GM12878 (cell line): ENCODE measurements at places on chromosomes 2 and 18. TPM values are rescaled to one million over a fixed set of nuclear protein-coding genes. Genes with fewer than 3 reads are reported as not detected.

Gene OTX1
- 0.35 and 0.67 TPM in 2 replicates for total RNA-seq

Gene SPP2
- total RNA-seq, result 0.37 TPM in 1 of 2 replicates, not detected in the other

Gene GAREM1
- total RNA-seq, result 0.05 and 0.08 TPM in 2 replicates

Gene CAPN14
- total RNA-seq, result 1.3 and 1.5 TPM in 2 replicates

Gene CRYGD
- total RNA-seq, result not detected in 2 replicates

Gene RTP5
- not detected in 2 replicates for total RNA-seq

Gene ZNG1B
- total RNA-seq, result 46.4 and 49.3 TPM in 2 replicates

GRCh38 chr18:11665587-11665986 lies 23.5 kb upstream of the GNAL start:
- no peak overlapping the region for H3K4me3 ChIP-seq
- H3K4me1 ChIP-seq, result no peaks in the 10 kb centered on the region
- DNase-seq, result no peak
- H3K27ac ChIP-seq, result no peak overlapping the region

- H3K27me3 ChIP-seq, result no peaks in the 10 kb centered on the region
- H3K36me3 ChIP-seq, result no peaks in the 10 kb centered on the region
- DNase-seq, result no peak
Measured at GRCh38 chr2:239719791-239720360, 305.3 kb downstream of the NDUFA10 start.

GRCh38 chr2:22483036-22483435 lies 901.9 kb upstream of the KLHL29 start:
- no peak for DNase-seq
- H3K4me1 ChIP-seq, result no peaks in the 10 kb centered on the region
- H3K4me3 ChIP-seq, result no peak overlapping the region
- no peaks in the 10 kb centered on the region for H3K36me3 ChIP-seq
- no peak overlapping the region for H3K27ac ChIP-seq

- H3K36me3 ChIP-seq, result no peaks in the 10 kb centered on the region
- 0 out of 2 replicates have a peak overlapping the region, but pooled peaks have one; percentile 32 for H3K4me3 ChIP-seq
- no peaks in the 10 kb centered on the region; the same call in 1 of the 2 replicates for H3K4me1 ChIP-seq
- no peak for DNase-seq
- no peak overlapping the region for H3K27ac ChIP-seq
Measured at GRCh38 chr2:31137211-31138036, 816 bp downstream of the GALNT14 start.

- no peak overlapping the region for H3K4me3 ChIP-seq
- H3K4me1 ChIP-seq, result peaks cover 7% of the 10 kb centered on the region
- H3K27ac ChIP-seq, result no peak overlapping the region
- H3K36me3 ChIP-seq, result no peaks in the 10 kb centered on the region
- no peak for DNase-seq
Measured at GRCh38 chr2:191155608-191156071, 4.8 kb upstream of the STAT4 start.

- H3K27ac ChIP-seq, result no peak overlapping the region
- no peaks in the 10 kb centered on the region for H3K36me3 ChIP-seq
- no peak overlapping the region for H3K4me3 ChIP-seq
- no peaks in the 10 kb centered on the region for H3K27me3 ChIP-seq
- DNase-seq, result no peak
- peaks cover 41% of the 10 kb centered on the region for H3K4me1 ChIP-seq
Measured at GRCh38 chr2:108630567-108631405, 88.5 kb upstream of the RANBP2 start.

DNA sequence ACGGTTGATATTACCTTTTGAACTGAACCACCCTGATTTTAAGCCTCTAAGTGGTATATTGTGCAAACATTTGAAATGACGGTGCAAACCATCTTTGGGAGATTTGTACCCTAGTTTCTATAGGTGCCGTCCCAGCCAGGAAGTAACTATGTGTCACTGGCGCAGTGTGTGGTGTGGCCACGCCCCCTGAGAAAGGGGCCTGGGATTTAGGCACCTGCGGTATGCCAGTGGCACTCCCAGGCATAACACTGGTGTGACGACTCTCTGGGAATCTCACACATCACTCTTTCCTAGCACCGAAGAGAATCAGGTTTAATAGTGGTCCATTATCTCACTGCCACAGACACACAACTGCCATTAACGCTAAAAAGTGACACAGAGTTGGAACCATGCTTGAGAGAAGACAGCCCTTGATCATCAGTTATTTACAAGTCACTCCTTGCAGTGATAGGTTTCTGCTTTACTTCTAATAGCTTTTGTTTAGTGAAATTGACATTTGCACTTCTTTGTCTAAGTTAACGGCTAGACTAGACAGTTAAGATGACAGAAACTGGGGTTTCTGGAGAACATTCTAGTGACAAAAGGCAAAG lies 11.1 kb downstream of the AQP4 start:
- no peak overlapping the region for H3K4me3 ChIP-seq
- no peaks in the 10 kb centered on the region for H3K36me3 ChIP-seq
- no peaks in the 10 kb centered on the region for H3K4me1 ChIP-seq
- no peak for DNase-seq
- no peaks in the 10 kb centered on the region for H3K27me3 ChIP-seq
- no peak overlapping the region for H3K27ac ChIP-seq

DNA sequence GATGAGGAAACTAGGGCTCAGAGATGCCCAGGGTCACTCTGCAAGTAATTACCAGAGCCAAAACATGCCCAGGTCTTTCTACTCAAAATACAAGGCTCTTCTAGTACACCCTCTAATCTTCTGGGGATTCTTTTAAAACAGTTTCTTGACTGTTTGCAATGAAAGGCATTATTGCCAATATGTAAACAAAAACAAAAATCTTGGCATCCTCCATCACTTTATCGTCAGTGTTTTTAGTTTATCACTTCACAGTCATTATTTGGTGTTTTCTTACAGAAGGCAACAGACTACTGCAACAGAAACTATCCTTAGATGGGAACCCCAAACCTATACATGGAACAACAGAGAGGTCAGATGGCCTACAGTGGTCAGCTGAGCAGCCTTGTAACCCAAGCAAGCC lies 71.0 kb downstream of the KCTD18 start:
- no peak overlapping the region for H3K4me3 ChIP-seq
- DNase-seq, result no peak
- H3K27ac ChIP-seq, result no peak overlapping the region
- H3K36me3 ChIP-seq, result no peaks in the 10 kb centered on the region
- no peaks in the 10 kb centered on the region for H3K27me3 ChIP-seq

- H3K36me3 ChIP-seq, result no peaks in the 10 kb centered on the region
- no peak for DNase-seq
- peaks cover 3% of the 10 kb centered on the region; the same call in 1 of the 2 replicates for H3K27me3 ChIP-seq
- peak overlapping the region; percentile 68 for H3K4me3 ChIP-seq
Measured at GRCh38 chr18:24138409-24138788, 463 bp upstream of the CABYR start.

GRCh38 chr2:233081731-233082221 lies 21.6 kb downstream of the INPP5D start:
- DNase-seq, result no peak
- H3K4me1 ChIP-seq, result peaks cover 90% of the 10 kb centered on the region
- peak overlapping the region; percentile 50 for H3K4me3 ChIP-seq
- peak overlapping the region; percentile 100 for H3K27ac ChIP-seq
- no peaks in the 10 kb centered on the region for H3K27me3 ChIP-seq
- H3K36me3 ChIP-seq, result peaks cover 15% of the 10 kb centered on the region

GRCh38 chr2:69561101-69561500 lies 82.4 kb downstream of the AAK1 start:
- no peak overlapping the region for H3K27ac ChIP-seq
- no peaks in the 10 kb centered on the region for H3K27me3 ChIP-seq
- no peaks in the 10 kb centered on the region for H3K36me3 ChIP-seq
- DNase-seq, result no peak

- no peaks in the 10 kb centered on the region for H3K36me3 ChIP-seq
- DNase-seq, result no peak
- no peaks in the 10 kb centered on the region for H3K27me3 ChIP-seq
Measured at GRCh38 chr2:25548601-25549000, 124.8 kb downstream of the DTNB start.

DNA sequence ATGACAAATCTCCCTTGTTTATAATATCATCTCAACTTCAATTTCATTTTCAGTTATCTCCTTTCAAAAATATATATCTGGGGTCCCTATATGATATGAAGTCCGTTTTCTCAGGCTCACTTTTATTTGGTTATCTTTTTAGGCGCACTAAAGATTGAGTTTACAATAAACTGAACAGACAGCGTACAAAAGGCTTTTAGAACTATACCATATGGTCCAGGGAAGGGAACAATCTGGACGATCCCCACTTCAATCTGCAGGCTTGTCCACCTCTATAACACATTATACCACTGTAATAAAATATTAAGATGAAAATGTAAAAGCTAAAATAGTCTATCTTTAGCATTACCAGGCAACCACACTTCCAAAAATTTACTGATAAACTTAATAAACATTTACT lies 289.9 kb downstream of the ZEB2 start:
- no peak for DNase-seq
- no peaks in the 10 kb centered on the region for H3K36me3 ChIP-seq
- H3K4me1 ChIP-seq, result peaks cover 17% of the 10 kb centered on the region
- no peaks in the 10 kb centered on the region for H3K27me3 ChIP-seq

GRCh38 chr2:119407430-119408220 lies 24.0 kb upstream of the TMEM37 start:
- DNase-seq, result peak; percentile 32
- no peaks in the 10 kb centered on the region for H3K27me3 ChIP-seq
- no peak overlapping the region for H3K4me3 ChIP-seq
- no peaks in the 10 kb centered on the region for H3K36me3 ChIP-seq

GRCh38 chr2:24617424-24617823 lies 126.4 kb downstream of the NCOA1 start:
- H3K27me3 ChIP-seq, result no peaks in the 10 kb centered on the region
- no peaks in the 10 kb centered on the region; the same call in 1 of the 2 replicates for H3K36me3 ChIP-seq
- DNase-seq, result no peak
- peaks cover 15% of the 10 kb centered on the region for H3K4me1 ChIP-seq
- no peak overlapping the region for H3K4me3 ChIP-seq
- H3K27ac ChIP-seq, result no peak overlapping the region

- no peak overlapping the region for H3K4me3 ChIP-seq
- peaks cover 29% of the 10 kb centered on the region for H3K4me1 ChIP-seq
- H3K36me3 ChIP-seq, result peaks cover 3% of the 10 kb centered on the region
- no peaks in the 10 kb centered on the region for H3K27me3 ChIP-seq
- no peak for DNase-seq
Measured at GRCh38 chr2:25229279-25230197, 61.2 kb upstream of the POMC start.

DNA sequence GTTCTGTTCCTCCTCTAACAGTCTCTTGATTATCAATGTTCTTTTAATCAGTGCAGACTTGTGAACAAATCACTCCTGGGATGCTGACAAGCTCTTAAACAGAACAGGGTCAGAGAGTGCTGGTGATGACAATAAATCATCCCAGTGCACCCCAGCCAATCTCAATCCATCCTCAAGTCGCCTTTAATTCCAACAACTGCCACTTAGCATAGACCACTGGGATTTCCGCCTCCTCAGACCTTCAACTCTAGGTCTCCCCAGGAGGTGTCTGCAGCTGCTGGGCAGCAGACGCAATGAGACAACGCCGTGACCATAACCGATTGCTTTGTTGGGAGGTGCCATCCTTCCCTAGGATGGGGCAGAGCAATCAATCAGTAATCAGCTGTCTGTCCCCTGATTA lies 184.2 kb upstream of the ACAA2 start:
- H3K27me3 ChIP-seq, result peaks cover under 1% of the 10 kb centered on the region; the same call in 1 of the 2 replicates
- no peaks in the 10 kb centered on the region for H3K4me1 ChIP-seq
- H3K36me3 ChIP-seq, result no peaks in the 10 kb centered on the region

- H3K36me3 ChIP-seq, result no peaks in the 10 kb centered on the region
- no peak for DNase-seq
- no peak overlapping the region for H3K4me3 ChIP-seq
- no peak overlapping the region for H3K27ac ChIP-seq
Measured at GRCh38 chr2:2768476-2768875, 437.4 kb upstream of the MYT1L start.

GRCh38 chr2:235746257-235746934 lies 252.6 kb downstream of the AGAP1 start:
- no peaks in the 10 kb centered on the region for H3K4me1 ChIP-seq
- no peaks in the 10 kb centered on the region for H3K27me3 ChIP-seq
- no peak overlapping the region for H3K4me3 ChIP-seq
- no peak overlapping the region for H3K27ac ChIP-seq
- DNase-seq, result no peak

GRCh38 chr2:127768775-127769479 lies 42.0 kb downstream of the WDR33 start:
- no peaks in the 10 kb centered on the region; the same call in 1 of the 2 replicates for H3K4me1 ChIP-seq
- no peaks in the 10 kb centered on the region for H3K27me3 ChIP-seq
- DNase-seq, result no peak
- H3K27ac ChIP-seq, result no peak overlapping the region

DNA sequence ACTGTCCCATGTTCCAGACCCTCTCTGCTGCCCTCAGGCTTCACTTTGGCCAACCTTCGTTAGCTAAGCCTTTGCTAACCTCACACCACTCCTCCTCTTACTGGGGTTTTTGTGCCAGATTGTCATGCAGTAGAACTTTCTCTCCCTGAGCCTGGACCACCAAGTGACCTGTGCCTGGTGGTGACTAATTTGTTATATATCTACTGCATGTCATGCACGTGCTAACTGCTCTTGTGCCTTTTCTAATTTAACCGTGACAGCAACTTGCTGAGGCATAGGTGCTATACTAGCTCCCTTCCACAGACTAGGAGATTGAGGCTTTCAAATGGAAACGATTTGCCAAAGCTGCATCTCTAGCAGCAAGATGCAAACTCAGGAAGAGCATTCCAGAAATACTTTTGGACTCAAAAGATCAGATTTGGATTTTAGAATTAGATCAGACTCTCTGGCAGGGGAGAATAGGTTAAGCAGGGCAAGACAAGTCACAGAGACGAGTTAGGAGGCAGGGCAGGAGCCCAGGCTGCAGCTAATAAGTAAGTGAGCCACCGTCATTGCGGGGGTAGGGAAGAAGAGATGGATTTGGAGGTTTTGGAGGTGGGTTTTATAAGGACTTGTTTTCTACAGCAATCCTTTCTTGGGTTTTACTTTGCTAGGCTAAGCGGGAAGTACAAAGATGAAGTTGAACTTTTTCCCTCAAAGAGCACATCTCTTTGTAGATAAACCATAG lies 1.8 kb downstream of the PPP1R7 start:
- H3K4me1 ChIP-seq, result peaks cover 19% of the 10 kb centered on the region
- H3K27ac ChIP-seq, result no peak overlapping the region
- H3K27me3 ChIP-seq, result no peaks in the 10 kb centered on the region
- H3K36me3 ChIP-seq, result peaks cover 12% of the 10 kb centered on the region; the same call in 1 of the 2 replicates

DNA sequence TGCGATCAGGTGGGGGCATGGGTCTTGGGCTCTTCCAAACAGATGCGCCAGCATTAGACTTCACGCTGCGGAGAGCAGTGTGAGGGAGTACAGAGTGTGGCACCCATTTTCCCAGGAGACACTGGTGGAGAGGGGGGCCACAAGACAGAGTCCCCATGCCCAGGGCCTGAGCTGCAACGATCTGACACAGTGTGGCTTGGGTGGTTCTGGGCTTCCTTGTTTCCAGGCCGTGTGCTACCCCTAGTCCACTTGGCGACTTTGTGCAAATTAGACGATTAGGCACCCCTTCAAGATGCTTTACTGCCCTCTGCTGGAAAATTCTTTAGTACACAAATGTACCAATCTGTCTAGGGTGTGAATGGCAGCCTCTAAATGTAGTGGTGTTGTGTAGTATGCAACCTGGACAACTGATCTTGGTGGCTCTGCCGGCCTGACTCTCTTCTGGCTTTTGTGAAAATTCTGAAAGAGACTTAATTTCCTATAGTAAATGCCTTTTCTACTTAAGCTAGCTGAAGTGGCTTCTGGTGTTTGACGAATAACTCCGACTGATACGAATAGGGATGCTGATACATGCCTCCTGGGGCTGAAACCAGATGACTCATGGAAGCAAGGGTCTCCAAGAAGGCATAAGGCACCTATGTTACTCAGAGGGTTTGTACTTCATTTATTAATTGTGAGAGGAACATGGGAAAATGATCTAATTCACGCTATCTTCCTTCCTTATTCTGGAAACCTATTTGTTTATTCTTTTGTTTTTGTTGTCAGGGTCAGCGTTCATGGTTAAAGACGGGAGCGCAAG lies 92.3 kb upstream of the SMAD2 start:
- H3K27me3 ChIP-seq, result peaks cover 2% of the 10 kb centered on the region; the same call in 1 of the 2 replicates
- no peak overlapping the region for H3K4me3 ChIP-seq
- peak; percentile 12 for DNase-seq
- H3K36me3 ChIP-seq, result no peaks in the 10 kb centered on the region
- no peak overlapping the region for H3K27ac ChIP-seq
